Activated T-helper 17 cell treated with anti-CD3 and anti-CD28 coated beads, Interleukin-2, amount 50 U/mL, for 72 hours (primary cell): ENCODE measurements at places on chromosomes 5 and 9.

- H3K4me1 ChIP-seq: no peaks in the 10 kb centered on the region
- no peaks in the 10 kb centered on the region for H3K27me3 ChIP-seq
- ATAC-seq: no peak
- H3K27ac ChIP-seq: no peak overlapping the region
- H3K36me3 ChIP-seq: no peaks in the 10 kb centered on the region
Observed at GRCh38 chr5:106408570-106408969, 1262.2 kb downstream of the EFNA5 start.

DNA sequence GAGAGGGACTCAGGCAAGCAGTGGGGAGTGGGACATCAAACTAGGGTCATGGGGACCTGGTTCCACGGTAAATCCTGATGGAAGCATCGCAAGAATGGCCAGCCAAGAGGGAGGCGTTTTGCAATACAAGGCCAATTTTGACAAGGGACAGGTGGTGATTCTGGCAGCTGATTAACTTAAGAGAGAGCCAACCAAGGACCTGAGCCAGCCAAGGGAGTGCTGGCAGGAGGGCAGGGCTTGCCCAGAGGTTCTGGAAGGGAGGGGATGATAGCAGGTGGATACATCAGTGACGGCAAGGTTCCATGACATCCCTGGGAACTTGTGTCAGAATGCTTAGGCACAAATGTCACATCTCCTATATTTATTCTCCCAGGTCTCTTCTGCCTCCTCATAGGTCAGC, 32.8 kb upstream of the PUM3 start:
- peaks cover 20% of the 10 kb centered on the region for H3K27me3 ChIP-seq
- no peak overlapping the region for H3K27ac ChIP-seq
- no peaks in the 10 kb centered on the region for H3K4me1 ChIP-seq
- no peak for ATAC-seq

GRCh38 chr9:114930056-114930812, at the start of gene TNFSF8:
Gene TNFSF8, minus strand, starts transcription at chr9:114930591. Its CDS starts 288 bp downstream, at chr9:114930303.
- peak; percentile 87 for ATAC-seq
- peak within 1 kb of the TSS; percentile 84 for H3K4me3 ChIP-seq
- peaks cover 29% of the 10 kb centered on the region for H3K4me1 ChIP-seq
- peak within 1 kb of the TSS; percentile 89 for H3K27ac ChIP-seq
- H3K36me3 ChIP-seq: peaks cover 44% of the 10 kb centered on the region

- H3K27ac ChIP-seq: no peak overlapping the region
- H3K36me3 ChIP-seq: peaks cover 70% of the 10 kb centered on the region
- H3K4me3 ChIP-seq: no peak overlapping the region
- no peaks in the 10 kb centered on the region for H3K27me3 ChIP-seq
- peaks cover 10% of the 10 kb centered on the region for H3K4me1 ChIP-seq
- no peak for ATAC-seq
Observed at GRCh38 chr9:136441191-136441680, 1.6 kb upstream of the INPP5E start.
